ENCODE measurements at places on chromosomes 3 and 15. TPM values are rescaled to one million over a fixed set of nuclear protein-coding genes. Genes with fewer than 3 reads are reported as not detected.

The C2CD4A gene
- polyA plus RNA-seq: not detected

The GOLGA8N gene
- 0.25 TPM for polyA plus RNA-seq

GRCh38 chr3:162498626-162499025, 1002.0 kb downstream of the OTOL1 start:
- no peak for DNase-seq
- H3K27ac ChIP-seq: no peak overlapping the region
- no peak overlapping the region for H3K4me3 ChIP-seq

DNA sequence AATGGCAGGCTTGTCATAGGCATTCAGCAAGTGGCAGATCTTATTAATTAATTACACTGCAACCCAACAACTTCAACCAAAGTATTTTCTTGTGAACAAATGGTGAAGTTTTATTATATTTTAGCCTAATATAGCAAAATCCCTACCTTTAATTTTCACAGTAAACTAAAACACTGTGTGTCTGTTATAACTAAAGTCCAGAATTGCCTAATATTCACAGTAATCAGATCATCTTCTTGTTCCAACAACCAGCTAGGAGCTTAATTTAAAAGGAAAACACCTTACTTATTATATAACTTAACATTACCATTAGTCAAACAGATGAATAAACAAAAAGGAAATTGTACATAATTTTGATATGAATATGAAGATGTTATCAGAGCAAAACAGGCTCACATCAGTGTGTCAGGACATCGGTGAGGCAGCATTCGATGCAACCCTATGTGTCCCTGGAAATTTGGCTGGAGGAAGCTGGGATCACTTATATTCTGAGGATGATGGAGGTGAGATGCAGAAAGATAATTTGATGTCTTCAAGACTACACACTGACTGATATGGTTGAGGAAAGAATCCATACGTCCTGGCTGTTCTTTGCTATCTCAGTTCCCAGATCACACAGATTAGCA, 189.3 kb upstream of the EIF1B start:
- no peaks in the 10 kb centered on the region for H3K36me3 ChIP-seq
- H3K27me3 ChIP-seq: no peaks in the 10 kb centered on the region
- H3K4me3 ChIP-seq: no peak overlapping the region
- DNase-seq: no peak

GRCh38 chr3:74000725-74001124, 376.0 kb upstream of the PDZRN3 start:
- H3K4me1 ChIP-seq: no peaks in the 10 kb centered on the region
- DNase-seq: no peak
- H3K36me3 ChIP-seq: no peaks in the 10 kb centered on the region
- H3K27me3 ChIP-seq: no peaks in the 10 kb centered on the region
- no peak overlapping the region for H3K4me3 ChIP-seq
